ENCODE measurements at places on chromosomes 1 and 21.

- DNase-seq: no peak
Observed at GRCh38 chr21:44702973-44703730, 6.2 kb downstream of the KRTAP10-12 start.

- DNase-seq: no peak
Observed at GRCh38 chr1:234281826-234282489, 91.3 kb upstream of the COA6 start.

DNA sequence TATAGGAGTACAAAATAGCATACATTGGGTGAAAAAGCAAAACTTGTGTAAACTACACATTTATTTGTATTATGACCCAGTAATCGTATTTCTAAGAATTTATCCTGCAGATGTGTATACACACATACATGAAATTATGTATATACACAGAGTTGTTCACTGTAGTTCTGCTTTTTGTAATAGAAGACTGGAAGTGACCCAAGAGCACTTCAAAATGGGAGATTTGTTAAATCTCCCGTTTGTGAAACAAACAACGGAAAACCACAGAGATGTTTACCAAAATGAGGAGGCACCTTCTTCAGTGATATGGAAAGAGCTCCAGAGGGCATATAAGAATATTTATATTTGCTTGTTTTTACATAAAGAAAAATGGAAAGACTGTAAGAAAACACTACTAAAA, 18.0 kb upstream of the MNDA start:
- DNase-seq: no peak

DNA sequence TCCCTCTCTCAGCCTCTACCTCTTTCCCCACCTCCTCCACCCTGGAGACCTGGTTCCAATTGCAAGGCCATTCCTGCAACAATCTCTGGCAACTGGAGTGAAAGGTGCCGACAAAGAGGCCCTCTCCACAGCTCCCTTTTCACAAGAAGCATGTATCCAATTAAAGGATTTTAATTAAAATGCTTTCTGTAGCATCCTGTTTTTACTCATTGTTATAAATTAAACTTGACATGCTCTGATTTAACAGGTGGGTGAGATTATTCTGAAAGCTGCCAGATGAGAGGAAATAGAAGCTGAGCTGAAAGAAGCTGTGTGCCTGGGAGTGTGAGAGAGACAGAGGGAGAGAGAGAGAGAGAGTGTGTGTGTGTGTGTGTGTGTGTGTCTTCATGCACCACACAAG, 160.5 kb downstream of the TBX15 start:
- DNase-seq: no peak

DNA sequence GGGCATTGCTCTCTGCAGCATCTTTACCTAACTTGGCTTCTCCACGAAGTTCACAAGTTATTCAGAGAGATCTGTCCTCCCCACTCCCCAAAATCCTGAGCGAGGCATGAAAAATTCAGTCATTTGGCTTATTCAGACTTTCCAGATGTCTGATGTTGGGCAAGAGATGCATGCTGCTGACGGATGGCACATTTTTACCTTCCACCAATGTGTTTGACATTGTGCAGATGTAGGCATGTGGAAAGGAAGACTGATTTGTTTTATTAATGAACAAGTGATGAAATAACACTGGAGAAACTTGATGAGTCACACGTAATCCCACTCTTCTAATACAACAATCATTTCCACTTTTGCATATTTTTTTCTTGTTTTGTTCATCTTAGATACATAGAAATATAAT, 86.7 kb downstream of the C1orf94 start:
- no peak for DNase-seq

GRCh38 chr1:209132736-209133467, 450.6 kb upstream of the CAMK1G start:
- no peak for DNase-seq

DNA sequence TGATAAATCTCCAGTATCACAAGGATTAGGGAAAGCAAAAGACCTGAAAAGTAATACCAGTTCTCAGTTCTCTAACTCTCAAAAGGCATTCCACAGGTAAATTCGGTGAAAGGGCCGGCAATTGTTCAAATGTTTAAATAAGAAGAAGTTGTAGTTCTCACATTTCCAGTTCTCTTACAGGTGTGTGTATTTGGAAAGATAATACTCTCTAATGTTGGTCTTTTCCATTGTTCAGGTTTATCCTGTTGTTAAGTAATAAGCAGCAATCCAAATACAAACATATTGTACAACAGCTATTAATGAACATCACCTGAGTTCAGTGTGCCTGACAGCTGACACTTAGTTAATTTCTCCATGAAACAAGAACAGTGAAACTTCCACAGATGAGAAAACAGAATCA, 13.2 kb upstream of the PRKAB2 start:
- no peak for DNase-seq

GRCh38 chr1:241610056-241610815, 29.9 kb downstream of the CHML start:
- DNase-seq: no peak

- DNase-seq: no peak
Observed at GRCh38 chr1:182917378-182917777, 35.6 kb downstream of the SHCBP1L start.

DNA sequence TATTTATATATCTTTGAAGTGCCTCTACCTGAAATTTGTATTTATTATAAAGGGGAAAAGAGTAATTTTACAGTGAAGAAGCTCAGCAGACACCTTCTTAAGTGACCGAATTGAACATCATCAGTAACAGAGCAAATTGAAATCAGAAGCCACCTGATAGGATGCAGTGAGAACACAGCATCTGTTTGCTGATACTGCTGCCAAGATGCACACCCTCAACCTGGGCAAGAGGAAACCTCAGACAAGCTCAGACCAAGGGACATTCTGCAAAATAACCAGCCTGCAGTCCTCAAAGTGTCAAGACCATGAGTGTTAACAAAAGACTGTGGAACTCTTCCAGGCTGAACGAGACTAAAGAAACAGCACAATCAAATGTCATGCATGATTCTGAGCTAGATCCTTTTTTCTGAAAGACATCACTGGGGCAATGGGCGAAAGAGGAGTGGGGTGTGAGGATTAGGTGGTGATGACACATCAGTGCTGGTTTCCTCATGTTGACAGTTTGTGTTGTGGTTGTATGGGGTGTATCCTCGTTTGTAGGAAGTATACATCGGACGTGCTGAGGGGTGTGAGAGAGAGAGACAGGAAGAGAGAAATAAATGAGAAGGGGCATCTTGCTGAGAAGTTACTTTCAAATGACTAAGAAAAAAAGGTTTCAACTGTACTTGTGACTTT, 103.7 kb downstream of the ABCA4 start:
- DNase-seq: no peak

GRCh38 chr1:221069178-221069903, 190.1 kb downstream of the HLX start:
- DNase-seq: no peak

DNA sequence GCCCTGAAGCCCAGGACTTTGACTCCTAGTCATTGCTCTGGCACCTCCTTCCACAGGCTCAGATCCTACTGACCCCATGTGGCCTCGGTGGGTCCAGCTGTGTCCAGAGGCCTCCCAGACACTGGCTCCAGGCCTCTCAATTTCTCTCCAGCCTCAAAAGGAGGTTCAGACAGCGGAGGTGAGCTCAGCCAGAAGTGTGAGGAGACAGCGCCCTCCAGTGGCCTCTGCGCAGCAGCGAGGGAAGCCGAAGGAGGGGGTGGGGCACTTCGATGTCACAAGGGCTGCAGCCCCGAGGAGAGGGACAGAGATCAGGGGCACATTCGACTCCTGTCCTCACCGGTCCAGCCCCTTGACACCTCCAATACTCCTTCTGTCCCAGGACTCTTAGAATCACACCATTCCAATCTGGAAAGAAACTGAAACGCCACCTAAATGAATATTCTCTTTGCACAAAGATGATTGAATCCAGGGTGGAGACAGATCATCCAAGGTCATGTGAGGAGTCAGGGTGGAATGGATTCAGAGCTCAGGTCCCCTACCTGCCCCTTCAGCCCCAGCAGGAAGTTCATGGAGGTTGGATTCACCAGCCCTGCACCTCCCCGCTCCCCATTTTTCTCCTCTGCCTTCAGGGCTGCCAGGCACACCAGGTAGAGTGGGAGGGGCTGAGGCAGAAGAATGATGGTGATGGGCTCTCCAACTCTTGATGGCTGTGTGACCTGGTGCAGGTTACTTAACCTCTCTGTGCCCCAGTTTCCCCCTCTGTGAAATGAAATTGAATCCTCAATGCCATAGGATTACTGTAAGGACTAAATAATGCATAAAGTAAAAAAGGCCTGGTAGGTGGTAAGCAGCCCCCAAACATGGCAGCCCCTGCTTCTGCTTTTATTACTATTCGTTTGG, 34.8 kb upstream of the ZBTB40 start:
- DNase-seq: peak; percentile 27

- DNase-seq: no peak
Observed at GRCh38 chr1:183070923-183071618, 47.9 kb downstream of the LAMC1 start.

DNA sequence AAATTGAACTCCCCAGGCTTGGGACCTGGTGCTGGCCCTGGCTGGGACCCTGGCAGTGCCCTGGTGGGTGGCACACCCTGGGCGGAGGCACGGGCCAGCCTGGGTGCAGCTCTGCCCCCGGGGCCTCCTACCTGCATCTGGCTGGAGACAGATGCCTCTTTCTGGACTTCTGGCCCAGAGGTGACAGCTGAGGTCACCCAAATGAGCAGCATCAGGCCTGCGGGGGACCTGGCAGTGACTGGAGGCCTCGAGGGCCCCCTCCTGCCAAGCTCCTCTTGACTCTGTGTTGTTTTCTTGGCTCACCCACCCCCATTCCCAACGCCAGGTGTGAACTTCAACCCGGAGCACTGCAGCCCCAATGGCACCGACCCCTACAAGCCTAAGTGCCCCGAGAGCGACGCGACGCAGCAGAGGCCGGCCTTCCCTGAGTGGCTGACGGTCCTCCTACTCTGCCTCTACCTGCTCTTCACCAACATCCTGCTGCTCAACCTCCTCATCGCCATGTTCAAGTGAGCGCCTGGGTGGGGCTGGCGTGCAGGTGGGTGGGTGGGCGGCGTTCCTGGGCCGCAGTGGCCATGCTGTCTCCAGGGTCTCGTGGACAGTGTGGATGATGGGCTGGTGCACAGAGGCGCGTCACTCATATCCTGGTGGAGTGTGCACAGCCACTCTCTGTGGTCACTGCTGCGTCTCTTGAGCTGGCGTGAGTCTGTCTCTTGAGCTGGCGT, 41.6 kb upstream of the LRRC3 start:
- DNase-seq: no peak

- no peak for DNase-seq
Observed at GRCh38 chr1:218249338-218250140, 35.6 kb upstream of the RRP15 start.

DNA sequence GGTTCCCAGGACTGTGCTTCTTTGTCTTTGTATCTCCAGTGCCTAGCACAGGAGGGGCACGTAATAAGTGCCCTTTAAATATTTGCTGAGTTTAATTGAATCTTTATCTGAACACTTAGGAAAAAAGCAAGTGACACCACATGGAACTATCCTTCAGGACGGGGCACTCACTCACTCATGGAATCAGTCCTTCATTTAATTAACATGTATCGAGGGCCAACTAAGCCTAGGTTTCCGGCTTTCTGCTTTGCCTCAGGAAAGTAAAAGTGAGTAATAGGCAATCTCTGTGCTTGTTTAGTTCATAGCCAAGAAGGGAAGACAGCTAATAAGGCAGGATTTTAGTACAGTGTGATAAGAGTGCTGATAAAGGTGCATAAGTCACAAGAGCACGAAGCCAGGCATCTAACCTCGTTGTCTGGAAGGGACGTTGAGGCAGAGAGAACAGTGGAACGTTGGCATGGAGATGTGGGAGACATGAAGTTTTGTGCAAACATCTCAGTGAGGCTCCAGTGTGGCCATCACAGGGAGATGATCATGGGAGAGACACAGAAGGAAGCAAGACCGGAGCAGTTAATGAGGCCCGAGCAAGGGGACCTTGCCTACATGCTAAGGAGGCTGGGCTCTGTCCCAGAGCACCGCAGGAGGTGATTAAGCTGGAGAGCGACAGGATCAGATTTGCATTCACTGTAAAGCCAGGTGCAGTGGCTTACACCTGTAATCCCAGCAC, 54.1 kb upstream of the TRIM67 start:
- no peak for DNase-seq

DNA sequence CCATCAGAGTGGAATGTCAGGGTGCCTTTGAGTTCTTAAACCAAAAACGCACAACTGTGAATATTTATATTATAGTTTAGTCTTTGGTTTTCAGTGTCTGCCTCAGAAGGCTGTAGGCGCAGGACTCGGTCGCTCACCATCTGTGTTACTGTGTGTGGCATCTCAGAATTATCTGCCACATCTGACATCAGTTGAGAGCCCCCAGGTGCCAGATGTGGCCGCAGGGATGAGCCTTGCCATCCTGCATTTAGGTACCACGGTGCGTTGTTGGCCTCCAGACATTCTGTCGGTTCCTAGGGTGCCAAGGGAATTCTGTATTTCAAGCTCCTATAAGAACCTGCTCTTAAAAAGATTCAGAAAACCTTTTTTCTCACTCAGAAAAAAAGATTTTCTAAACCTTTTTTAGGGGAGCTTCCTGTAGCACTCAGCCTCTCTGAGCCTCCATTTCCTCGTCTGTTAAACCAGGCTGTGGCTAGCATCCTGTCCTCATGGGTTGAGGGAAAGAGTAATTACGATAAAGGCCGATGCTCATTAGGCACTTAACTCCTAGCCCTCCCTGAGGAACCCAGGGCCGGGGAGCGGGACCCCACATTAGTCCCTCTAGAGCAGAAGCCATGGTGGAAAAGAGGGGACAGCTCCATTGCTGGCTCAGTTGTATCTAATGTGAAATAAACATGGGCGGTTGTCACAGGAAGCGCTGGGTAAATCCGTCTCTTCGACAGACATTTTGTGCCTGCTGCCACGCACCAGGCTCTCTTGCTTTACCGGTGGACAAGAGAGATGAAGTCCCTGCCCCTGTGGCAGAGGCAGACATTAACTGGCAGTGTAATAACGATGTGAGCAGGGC, 70.2 kb upstream of the MORC3 start:
- DNase-seq: no peak

- no peak for DNase-seq
Observed at GRCh38 chr1:241688940-241689368, 36.9 kb downstream of the WDR64 start.

DNA sequence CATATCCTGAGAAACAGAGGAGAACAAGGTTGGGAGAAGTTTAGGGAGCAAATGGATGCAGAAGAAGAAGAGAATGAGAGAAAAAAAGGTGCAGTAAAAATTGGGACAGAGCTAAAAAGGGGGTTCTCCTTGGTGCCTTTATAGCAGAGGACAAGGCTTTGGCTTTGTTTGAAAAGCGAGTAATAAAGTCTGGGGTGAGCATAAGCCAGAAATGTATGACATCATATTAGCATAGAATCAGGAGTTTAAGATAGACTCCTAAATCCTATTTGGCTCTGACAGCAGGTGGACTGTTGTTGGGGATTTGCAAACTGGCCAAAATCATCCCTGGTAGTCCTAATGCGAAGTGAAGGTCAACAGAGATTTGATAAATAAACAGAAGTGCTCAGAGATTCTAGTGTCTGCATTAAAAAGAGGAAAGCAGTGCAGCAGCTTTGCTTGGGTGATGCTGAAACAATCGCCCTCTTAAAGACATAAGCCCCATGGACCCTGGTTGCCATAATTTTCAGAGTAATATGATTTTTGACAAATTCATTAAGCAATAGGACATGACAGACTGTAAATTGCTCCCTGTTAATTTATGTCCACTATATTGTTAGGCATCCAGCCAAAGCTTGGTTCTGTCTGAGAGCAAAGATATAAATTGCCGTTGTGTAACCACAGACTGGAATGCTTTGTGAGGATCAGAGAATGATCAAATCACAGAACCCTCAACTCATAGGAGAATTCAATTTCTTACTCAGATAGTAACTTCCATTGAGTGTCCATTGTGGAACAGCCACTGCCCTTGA, 385.0 kb upstream of the NFIA start:
- DNase-seq: no peak

GRCh38 chr1:31703431-31704270, at the start of gene COL16A1:
COL16A1 (minus strand) TSS chr1:31704017; CDS start chr1:31702193, 1,824 bp downstream.
- no peak for DNase-seq

- no peak for DNase-seq
Observed at GRCh38 chr1:56798053-56798471, 21.1 kb downstream of the FYB2 start.
